ENCODE measurements at places on chromosomes 6 and 20.

DNA sequence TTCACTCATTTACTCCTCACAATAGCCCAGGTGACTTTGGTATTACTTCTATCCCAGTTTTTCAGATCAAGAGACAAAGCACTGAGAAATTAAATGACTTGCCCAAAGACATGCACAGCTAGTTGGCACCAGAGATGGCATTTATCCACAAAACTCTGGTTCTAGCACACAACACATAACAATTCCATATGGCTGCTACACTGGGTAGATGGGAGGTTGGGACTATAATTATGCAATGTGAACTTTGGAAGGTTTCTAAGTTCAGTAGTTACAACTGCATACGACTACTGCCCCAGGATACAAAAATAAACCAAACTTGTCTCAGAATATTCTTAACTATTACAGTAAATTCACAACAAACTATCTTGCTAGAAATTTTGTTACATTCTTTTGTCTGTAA, 54.2 kb upstream of the MLIP start:
- DNase-seq = no peak

- no peak for DNase-seq
Observed at GRCh38 chr6:15509335-15509933, 153.4 kb downstream of the DTNBP1 start.

DNA sequence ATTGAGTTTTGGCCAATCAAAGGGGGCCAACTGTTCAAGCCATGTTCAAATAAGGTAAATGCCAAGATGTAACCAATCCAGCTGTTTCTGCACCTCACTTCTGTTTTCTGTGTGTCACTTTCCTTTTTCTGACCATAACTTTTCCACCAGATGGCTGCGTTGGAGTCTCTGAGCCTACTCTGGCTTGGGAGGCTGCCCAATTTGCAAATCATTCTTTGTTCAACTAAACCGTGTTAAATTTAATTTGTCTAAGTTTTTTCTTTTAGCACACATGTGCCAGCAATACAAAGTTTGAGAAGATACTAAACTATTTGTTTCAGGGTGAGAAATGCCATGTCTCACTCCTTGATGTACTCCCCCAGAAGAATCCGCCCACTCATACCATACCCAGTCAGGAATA, 52.1 kb downstream of the IYD start:
- DNase-seq = no peak

GRCh38 chr6:136666041-136666440, 115.8 kb upstream of the MAP7 start:
- no peak for DNase-seq

DNA sequence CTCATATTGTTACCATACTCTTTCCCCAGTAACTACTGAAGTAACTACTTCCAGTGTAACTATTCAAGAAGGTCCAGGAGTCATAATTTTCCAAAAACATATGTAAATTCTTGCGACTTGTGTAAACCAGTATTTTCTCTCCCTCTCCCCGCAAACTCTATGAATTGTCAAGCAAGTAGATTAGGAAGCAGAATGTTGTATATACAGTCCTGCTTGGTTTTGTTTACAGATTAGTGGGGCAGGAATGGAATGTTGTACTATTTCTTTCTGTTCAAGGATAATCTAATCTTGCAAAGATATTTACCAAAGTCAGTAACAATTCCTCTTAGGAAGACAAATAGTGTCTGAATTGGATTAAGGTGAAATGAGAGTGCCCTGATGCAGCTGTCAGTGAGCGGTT, 234.9 kb upstream of the PLN start:
- DNase-seq = no peak

DNA sequence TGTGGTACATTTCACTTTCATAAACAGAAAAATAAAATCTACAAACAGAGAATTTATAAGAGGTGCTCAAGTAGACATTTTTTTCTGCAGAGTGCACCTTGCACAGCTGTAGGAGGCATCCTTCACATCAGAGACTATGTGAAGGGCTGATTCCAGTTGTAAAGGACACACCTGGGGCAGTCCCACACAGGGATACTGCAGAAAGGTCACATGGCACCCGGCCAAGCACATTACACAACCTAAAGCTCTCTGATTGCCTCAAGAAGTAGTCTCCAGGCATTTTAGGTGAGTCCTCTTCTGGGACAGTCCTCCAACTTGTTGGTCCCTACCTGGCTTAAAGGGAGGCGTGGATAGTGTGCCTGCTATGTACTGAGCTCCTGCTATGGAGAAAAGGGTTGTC, 502.9 kb upstream of the NOX3 start:
- no peak for DNase-seq

GRCh38 chr6:36109092-36109491, 21.2 kb upstream of the MAPK13 start:
- peak; percentile 54 for DNase-seq

DNA sequence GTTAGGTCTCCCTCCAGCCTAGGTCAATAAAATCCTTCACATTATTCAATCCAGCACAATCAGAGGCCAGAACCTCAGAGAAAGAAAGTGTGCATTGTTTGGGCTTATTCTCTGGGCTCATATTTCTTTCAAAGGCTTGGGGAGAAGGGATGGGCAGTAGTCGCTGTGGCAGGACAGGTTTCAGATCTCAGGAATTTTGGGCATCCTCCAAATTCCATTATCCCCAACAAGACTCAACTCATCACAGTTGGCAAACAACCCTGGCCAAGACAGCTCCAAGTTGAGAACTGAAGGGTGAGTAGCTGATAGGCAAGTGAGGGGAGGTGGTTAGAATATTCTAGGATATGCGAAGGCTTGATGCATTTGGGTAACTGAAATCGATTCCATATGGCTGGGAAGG, 27.2 kb upstream of the CHD6 start:
- no peak for DNase-seq

DNA sequence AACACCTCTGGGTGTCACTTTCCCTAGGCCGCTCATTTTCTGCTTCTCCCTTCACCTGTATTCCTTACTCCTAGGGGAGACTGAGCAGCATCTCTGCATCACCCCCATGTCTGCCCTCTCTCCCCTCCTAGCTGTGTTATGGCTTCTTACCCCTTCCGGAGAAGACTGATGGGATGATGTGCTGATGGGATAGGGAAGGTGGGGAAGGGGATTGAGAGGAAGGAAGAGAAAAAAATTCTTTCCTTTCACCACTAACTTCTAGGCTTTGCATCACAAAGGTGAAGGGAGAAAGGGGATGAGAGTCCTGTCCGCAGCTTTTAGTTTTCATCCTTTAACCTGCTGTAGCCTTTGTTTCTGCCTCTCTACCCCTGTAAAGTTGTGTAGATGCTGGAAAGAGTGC, 26.7 kb downstream of the AKAP7 start:
- DNase-seq = no peak

- no peak for DNase-seq
Observed at GRCh38 chr20:41408156-41408794, 41.7 kb upstream of the EMILIN3 start.

DNA sequence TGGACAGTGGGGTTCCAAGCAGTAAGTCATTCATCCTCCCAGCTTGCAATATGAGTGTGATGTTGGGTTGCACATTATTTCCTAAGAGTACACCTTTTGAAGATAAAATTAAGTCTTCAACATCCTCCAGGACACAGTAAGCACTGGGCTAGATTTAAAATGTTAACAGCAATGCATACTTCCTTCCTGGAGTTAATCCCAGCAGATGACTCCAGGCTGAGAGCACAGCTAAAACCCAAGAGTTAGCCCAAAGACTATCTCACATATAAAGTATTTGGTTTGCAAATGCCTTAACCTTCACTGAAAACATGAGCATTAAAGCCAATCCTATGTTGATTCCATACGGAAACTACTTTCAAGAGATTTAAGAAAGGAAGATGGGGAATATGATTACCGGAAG, 69.2 kb downstream of the SLC23A2 start:
- DNase-seq = no peak

DNA sequence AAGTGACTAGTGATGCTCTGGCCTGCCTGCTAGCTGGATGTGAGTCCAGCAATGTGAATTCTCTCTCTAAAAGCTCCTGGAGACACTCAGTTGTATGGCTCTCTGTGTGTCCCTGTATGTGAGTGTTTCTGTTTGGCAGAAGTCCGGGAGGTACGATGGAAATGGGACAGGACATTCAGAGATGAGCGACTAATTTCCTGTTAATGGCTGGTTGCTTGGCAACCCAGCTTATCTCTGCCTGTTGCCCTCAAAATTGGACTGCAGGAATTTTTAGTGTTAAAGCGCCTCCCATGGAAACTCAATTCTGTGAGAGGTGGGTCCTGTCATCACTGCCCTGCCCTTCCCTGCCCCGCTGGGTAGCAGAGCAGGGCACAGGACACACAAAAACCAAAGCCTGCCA, 136.8 kb upstream of the LRFN2 start:
- DNase-seq = no peak

DNA sequence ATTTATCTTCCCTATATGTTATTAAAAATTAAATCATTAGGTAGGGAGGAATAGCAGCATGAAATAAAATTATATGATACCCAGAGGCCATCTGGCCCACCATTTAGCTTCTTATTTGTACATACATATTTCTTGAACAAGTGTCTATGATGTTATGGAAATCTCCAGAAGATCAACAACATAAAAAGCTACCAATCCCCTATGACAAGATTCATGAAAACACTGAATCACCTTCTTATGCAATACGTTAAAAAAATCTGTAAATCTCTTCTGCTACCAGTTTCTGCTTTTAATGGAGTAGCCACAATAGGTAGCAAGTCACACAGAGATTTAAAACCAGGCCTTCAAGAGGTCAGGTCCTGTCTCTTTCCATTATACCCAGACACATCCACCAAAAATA, 125.8 kb upstream of the ENPP5 start:
- no peak for DNase-seq

- peak; percentile 87 for DNase-seq
Observed at GRCh38 chr20:16573001-16573965, at the start of gene KIF16B. TSS of gene KIF16B (minus strand) at chr20:16573448. CDS start at chr20:16573275, 173 bp downstream.

GRCh38 chr20:58822149-58822548, 28.6 kb downstream of the GNAS-AS1 start:
- no peak for DNase-seq

DNA sequence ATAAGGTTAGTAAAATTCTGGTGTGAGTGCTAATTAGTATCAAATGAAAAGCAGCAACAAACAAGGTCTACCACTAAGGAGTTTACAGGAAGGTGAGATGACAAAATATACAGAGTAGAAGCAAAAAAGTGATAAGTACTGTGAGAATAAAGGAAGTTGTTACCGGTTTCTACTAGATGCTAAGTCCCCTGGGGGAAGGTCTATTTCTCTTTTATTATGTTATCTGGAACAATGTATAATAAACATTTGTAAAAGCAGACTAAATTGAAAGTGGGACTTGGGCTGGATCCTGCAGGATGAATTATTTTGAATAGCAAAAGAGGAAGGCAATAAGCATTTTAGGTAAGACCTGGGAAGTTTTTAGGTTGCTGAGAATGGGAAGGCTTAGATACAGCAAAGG, 158.7 kb upstream of the SLC22A16 start:
- no peak for DNase-seq

GRCh38 chr6:36244641-36245280, 25.1 kb upstream of the PNPLA1 start:
- no peak for DNase-seq

DNA sequence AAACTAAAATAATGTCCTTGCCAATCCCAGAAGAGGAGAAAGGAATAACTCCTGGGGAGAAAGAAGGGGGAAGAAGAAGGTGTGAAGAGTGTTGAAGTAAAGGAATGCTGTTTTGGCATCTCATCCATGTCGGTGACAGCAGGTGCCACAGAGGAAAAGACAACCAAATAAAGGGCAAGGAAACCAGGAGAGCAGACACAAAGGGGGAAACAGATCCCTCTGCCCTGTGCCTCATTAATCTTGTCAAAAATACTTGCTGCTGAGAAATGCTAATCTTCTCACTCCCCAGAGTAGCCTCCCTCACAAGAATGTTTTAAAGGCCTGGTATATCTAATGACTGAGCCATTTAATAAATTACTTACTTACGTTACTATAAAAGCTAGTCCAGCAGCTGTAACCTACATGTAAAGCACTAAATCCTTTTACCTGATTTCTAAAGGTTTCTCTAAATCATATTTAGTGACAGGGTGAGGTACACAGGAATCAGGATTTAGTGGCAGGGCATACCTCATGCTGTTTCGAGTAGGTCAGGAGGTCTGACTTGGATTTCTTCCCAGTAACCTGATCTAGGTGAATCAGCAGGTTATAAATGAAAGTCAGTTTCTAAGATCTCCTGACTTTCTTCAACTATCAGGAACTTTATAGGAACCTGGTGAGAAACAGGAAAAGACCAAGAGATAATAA, 377.1 kb downstream of the CENPW start:
- DNase-seq = no peak

- DNase-seq = peak; percentile 62
Observed at GRCh38 chr6:1527073-1527457, 82.7 kb upstream of the FOXC1 start.

- DNase-seq = peak; percentile 9
Observed at GRCh38 chr6:83467620-83468036, 36.8 kb upstream of the ME1 start.

GRCh38 chr6:121354764-121355163, 20.5 kb upstream of the TBC1D32 start:
- DNase-seq = no peak

DNA sequence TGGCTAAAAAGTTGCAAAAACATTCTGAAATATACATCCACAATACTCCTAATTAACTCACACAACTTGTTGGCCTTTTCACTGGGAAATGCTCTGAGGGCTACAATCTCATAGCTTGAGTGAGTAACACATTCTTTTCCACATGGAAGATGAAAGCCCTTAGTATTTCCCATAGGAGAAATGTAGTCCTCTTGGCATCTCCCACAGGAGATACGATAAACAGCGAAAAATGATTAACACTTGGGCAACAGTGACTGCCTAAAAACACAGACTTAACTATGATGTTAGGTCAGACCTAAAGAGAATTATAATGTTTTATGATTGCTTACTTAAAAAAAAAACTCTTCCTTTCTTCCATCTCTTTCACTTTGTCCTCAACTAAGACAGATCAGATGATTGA, 9.0 kb downstream of the MYLK4 start:
- DNase-seq = no peak

DNA sequence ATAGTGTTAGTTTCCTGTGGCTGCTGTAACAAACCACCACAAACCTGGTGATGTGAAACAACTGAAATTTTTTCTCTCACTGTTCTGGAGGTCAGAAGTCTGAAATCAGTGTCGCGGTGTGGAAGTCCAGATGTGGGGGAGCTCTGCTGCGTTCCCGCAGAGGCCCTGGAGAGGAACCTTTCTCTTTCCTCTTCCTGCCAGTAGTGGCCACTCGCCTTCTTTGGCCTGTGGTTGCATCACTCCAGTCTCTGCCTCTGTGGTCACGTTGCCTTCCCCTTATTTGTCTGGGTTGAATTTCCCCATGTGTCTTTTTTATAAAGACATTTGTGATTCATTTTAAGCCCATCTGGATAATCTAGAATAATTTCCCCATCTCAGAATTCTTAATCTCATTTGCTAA, 295.5 kb upstream of the FLRT3 start:
- DNase-seq = no peak

- no peak for DNase-seq
Observed at GRCh38 chr6:71887006-71887743, 825 bp downstream of the RIMS1 start.

DNA sequence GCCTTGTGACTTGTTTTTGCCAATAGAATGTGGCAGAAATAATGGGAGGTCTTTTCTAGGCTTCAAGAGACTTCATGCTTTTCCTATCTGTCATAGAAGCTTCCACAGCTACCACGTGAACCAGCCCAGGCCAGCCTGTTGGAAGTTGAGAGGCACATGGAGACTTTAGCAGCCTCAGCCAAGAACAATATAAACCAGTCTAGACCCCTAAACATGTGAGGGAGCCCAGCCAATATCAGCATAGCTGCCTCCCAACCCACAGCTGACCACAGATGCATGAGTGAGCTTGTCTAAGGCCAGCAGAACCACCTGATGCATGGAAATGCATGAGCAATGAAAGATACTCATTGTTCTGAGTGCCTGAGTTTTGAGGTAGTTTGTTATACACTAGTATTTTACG, 540.7 kb upstream of the BTBD3 start:
- no peak for DNase-seq

Measured in CD4-positive, alpha-beta T cell treated with Interleukin-10 for 1 hour (primary cell).